RKO (cell line): ENCODE measurements at places on chromosomes 7 and 10.

DNA sequence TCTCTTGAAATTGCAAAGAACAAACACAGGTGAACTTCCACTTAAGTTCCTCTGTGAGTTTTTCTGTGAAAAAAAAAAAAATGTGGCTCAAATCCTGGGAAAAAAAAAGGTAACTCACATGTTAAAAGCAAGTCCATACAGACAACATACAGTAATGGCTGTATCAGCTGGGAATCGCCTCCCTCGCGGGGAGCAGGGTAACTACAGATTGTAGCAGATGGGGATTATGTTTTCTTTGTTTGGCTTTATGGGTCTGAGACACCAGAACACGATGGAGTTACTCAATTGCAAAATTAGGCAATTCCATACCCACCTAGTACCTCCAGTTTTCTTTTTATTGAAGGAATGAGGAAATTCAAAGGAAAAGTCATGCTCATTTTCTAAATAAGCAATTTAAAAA, 42.3 kb downstream of the FEZF1 start:
- DNase-seq = no peak

DNA sequence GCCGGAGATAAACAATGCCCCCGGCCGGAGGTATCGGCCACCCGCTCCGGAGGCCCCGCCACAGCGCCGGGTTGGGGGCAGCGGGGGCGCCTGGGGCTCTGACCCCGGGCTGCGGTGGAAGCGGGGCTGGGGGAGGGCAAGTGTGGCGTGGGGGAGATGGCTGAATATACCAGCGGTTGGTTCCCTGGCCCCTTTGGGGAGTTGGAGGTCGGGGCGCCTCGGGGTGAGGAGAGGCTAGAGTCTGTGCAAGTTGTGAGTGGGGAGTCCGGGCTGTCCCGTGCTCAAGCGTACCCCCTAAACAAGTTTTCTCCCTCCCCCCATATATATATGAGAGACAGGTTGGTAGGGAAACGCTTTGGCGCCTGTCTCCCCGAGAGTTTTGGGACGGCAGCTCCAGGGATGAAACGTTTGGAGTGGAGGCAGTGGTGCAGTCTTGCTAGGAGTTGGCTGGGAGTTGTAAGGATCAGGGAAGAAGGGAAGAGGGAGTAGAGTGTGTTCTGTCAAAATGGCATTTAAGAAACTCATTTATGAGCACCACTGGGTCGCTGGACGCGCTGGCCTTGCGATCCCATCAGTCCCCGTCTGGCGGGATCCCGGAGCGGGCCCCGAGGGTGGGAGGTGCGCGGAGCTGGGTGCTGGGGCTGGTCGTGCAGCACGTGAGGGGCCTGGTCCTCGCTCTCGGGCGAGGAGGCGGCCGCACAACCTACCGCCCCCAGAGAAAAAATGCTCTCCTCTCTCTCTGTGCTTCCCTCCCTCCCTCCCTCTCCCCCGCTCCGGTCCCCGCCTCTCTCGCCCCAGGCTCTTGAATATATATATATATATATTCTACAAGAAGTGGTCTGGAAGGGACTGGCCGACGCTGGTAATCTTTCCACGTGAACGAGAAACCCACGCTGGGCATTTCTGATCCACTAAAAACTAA, 1.1 kb downstream of the TET1 start:
- DNase-seq = no peak

DNA sequence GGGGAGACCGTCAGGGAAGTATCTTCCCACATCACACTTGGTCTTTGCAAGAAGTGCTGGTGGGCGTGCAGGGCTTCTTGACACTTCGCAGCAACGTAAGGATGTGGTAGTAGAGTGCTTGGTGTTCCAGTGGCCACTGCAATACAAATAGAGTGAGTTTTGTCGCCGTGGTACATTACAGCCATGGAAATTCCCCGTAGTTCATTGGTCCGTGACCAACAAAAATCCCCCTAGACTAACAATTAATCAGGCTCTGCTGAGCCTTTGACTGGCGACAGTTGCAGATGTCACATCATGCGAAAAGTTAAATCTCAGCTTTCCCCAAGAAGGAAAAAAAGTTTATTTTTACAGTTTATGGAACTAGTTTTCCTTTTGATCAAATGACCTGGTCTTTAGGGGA, 134.7 kb downstream of the MGMT start:
- DNase-seq = no peak

- no peak for DNase-seq
Observed at GRCh38 chr10:95544783-95545500, 16.2 kb downstream of the SORBS1 start.

DNA sequence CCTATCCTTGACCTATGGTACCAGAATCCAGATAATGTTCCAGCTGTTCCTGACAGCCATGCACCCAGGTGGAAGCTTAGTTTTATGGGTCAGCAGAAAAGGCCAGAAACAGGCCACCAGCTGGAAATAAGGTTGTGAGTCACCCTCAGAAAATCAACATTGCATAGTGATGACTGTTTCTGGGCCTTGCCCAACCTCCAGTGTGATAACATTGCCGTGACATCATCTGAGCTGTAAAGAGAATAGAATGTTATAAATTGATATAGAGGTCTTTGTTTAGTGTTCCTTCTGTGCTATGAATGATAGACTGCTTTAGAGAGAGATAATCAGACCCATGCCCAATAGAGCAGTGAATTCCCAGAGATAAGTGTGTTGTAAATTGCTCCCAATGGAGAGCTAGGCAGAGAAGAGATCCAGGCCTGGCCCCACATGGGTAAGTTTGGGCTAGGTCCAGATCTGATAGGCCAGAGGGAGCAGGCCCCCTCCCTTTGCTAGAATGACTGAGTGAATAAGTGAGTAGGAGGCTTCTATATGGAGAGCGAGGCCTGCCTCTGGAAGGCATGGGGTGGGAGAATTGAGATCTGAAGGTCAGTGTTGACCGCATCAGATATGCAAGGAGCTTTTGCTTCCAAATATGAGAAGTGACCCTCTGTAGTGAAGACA, 14.2 kb upstream of the HPS1 start:
- DNase-seq = peak; percentile 91

GRCh38 chr7:38411404-38411803, 138.0 kb upstream of the TARP start:
- peak; percentile 8 for DNase-seq

GRCh38 chr7:48466713-48467112, 295.5 kb downstream of the ABCA13 start:
- DNase-seq = no peak

DNA sequence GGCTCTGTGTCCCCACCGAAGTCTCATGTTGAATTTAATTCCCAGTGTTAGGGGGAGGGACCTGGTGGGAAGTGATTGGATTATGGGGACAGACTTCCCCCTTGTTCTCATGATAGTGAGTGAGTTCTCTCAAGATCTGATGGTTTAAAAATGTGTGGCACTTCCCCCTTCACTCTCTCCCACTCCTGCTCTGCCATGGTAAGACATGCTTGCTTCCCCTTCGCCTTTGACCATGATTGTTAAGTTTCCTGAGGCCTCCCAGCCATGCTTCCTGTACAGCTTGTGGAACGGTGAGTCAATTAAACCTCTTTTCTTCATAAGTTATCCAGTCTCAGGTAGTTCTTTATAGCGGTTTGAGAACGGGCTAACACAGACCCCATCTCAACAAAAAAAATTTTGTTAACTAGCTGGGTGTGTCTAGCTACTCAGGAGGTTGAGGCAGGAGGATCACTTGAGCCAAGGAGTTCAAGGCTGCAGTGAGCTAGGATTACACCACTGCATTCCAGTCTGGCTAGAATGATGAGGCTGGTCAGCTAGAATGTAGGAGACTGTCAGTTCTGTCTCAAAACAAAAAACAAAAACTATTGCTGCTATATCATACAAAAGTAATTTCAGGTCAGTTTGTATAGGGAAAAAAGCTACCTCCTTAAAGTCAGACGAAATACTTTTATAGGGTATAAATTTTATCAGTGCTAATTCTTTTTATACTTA, 57.7 kb downstream of the ATAD1 start:
- DNase-seq = no peak

- no peak for DNase-seq
Observed at GRCh38 chr7:44736896-44737295, 11.8 kb upstream of the ZMIZ2 start.

DNA sequence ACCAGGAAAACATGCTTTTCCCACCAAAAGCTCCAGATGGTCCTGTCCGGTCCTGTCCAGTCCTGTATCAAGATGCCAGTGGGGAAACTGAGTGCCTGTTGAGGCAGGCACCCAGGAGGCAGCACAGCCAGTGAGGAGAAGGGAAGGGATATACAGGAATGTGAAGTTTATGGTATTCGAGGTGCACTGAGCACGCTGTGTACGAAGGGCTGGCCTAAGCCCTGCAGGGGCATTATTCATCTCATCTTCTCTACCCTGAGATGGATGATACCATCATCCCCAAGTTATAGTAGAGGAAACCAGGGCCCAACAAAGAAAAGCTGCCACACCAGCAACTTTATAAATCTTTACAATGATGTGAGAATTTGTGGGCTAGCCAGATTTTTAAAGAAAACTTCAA, 23.4 kb upstream of the FXYD4 start:
- DNase-seq = no peak
